ENCODE measurements at places on chromosomes 1 and 21.

DNA sequence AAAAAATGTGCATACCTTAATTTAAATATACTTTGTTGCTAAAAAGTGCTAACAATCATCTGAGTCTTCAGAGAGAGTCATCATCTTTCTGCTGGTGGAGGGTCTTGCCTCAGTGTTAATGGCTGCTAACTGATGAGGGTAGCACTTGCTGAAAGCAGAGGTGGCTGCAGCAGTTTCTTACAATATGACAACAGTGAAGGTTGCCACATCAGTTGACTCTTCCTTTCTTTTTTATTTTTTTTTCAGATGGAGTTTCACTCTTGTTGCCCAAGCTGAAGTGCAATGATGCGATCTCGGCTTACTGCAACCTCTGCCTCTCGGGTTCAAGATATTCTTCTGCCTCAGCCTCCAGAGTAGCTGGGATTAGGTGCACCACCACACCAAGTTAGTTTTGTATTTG, 2.6 kb upstream of the CFAP45 start:
- no peak for DNase-seq

- DNase-seq: no peak
These were observed 62.5 kb downstream of the CD58 start for GRCh38 chr1:116508085-116508983.

GRCh38 chr21:29124645-29125044, 5.8 kb upstream of the MAP3K7CL start:
- DNase-seq: no peak

GRCh38 chr1:230794871-230795605, 47.9 kb downstream of the CAPN9 start:
- DNase-seq: no peak

DNA sequence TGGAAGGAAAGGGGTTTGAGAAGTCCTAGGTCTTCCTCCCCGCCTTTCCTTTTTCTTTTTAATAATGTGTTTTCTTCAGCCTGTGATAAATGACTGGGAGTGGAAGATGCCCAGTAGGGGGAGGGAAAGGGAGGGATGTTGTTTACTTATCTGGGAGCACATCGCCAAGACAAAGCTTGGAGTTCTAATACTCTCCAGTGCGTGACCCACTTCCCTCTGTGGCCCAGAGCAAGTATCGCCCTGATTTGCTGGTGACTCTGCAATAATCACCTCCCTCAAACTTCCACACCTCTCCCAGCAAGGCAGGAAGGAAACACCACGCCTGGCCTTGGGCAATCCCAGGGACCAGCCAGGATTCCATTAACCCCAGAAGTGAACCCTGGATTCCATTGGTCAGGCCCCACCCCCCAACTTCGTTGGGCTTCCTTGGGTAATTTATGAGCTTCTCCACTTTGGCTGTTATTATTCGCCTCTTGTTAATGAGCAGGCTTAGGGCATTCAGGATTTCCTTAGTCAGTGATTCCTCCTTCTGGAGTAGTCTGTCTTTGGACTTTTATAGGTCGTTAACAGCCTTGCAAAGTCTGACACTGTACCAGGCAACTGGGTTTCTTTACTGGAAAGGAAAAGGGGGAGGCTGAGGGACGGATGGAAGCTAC, 24.3 kb upstream of the GRHL3 start:
- DNase-seq: no peak

DNA sequence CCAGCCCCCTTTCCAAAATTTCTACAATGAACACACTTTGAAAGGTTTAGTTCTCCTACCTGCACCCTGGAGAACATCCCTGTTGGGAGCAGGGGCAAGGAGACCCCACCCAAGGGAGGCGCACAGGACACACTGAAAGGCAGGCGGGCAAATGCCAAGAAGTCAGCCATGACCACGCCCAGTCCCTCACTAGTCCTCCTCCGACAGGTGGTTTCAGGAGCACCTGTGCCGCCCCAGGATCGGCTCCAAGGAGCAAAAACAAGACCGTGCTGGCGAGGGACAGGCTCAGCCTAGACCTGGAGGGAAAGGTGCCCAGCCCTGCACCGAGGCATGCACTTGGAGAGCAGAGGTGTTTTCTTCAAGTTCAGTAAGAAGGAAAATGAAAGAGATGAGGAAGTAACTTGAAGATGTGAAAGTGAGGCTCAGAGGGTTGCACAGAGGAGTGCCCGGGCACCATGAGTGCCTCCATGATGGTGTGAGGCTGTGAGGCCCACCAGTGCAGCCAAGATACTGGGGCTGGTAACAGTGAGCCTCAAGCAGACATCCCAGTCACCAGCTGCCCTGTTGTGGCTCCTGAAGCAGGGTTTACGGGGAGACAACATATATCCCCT, 19.6 kb upstream of the NADK start:
- DNase-seq: no peak

DNA sequence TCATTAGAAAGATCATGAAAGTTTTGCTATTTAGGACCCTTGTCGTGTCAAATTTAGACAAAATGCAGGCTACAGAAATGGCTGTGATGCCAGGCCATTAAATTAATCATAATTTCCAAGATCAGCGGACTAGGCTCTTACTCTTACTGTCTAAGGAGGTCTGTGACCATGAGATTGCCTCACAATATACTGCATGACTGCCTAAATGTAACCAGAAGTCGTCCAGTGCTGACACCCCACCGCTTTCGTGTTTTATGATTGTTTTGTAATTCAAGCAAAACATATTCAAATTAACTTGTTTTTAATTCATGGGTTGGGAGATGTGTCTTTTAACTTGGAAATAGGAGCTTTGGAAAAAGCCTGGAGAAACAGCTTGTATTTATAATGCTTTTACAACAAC, 947.5 kb downstream of the BRINP3 start:
- DNase-seq: no peak

- no peak for DNase-seq
These were observed 75.8 kb upstream of the GNG4 start for GRCh38 chr1:235725434-235725833.

DNA sequence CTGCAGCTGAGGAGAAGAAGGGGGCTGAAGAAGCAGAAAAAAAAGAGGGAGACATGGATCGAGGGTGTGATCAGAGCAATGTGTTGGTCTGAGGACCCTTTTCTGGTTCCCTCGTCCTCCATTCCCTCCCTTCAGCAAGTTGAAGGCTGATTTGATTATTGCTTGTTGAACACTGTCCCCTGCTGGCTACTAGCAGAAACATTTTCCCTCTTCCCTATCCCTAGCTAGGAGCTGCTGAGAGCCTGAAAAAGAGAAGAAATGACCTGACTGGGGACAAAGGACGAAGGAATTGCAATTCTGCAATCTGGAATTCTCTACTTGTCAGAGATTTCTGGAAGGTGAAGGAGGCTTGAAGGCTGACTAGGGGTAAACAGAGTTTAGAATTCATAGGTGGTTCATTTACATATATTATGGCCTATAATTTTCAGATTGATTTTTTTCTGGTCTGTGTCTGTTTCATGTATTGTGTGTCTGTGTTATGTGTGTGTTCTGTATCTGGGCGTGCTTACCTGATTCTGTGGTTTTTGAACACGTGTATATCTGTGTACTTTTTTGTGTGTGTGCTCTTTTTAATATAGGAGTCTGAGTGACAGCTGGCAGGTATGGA, 9.8 kb downstream of the NHLH1 start:
- no peak for DNase-seq

Data from activated CD8-positive, alpha-beta memory T cell treated with anti-CD3 and anti-CD28 coated beads for 1 hour (primary cell).